ENCODE measurements at places on chromosomes 1 and 21.

- DNase-seq: no peak
Measured at GRCh38 chr1:230249695-230250480, 176.2 kb downstream of the PGBD5 start.

- peak; percentile 59 for DNase-seq
Measured at GRCh38 chr1:46477153-46477929, 12.3 kb upstream of the DMBX1 start.

DNA sequence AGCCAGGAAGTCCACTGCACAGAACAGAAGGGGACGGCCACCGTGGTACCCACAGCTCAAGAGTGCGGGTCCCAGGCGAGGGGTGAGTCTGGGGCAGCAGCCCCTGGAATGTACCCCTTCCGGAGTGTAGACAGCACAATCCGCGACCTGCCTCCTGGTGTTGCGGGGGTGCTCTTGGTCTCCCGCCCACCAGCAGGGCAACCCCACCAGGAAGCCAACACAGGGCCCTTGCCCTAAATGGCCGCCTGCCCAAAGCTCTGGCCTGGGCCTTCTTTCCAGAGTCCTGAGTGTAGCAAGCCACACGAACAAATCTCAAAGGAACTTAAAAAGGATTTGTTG, 1.1 kb upstream of the SLC19A1 start:
- DNase-seq: no peak

GRCh38 chr21:15060543-15061175, 4.1 kb downstream of the NRIP1 start:
- DNase-seq: peak; percentile 61

DNA sequence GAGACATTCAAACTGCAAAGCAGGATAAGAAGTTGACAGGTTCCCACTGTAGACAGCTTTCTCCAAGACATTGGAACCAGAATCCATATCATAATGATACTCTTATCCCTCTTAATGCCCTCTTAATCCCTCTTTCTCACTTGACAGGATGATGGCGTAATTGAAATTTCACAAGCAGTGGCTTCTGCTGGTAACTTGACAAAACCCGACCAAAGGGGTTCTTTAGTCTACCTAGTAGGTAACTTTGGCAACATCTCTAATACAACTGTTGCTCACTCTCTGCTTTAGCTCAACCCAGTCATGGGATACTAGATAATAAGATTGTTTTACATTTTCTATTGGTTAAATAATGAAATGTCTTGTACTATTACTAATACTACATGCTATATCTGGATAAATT, 34.7 kb downstream of the S100A10 start:
- no peak for DNase-seq

- DNase-seq: peak; percentile 61
Measured at GRCh38 chr1:231691618-231692259, 65.1 kb downstream of the DISC1 start.

DNA sequence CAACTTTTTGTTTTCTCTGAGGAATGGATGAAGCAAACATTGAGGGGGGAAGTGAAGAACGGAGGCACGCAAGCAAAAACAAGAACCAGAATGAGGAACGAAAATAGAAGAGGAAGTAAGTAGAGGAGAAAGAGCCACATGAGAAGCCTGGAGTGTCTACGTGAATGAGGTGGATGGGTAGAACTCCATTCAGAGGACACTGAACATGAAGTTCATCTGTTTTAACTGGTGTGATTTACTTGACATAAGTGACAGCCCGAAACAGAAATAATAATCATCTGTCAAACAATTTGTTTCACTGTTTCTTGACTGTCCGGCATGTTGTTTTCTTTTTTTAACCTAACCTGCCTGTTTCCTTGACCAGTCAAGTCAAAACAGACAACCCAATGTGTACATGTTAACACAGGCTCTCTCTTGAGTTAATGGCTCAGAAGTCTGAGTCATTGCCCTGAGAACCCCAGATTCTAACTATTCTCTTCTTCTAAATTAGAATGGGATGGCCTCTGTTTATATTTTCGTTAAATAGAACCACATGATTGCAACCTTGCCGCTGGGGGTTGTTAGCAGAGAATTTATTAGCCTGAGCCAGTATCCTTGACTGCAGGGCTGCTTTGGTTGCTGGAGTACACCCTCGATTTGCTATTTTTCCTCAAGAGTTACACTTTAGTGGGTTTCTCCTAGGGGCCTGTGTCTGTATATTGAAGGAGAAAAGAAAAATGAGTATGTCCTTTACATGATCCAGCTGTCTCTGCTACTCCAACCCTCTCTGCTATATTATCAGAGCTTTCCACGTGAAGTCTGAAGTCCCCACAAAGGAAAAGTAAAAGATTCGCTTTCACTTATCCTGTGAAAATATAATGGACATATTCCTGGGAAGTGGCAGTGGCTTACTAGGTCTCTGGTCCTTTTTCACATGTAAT, 151.7 kb downstream of the ZC3H11B start:
- peak; percentile 3 for DNase-seq

DNA sequence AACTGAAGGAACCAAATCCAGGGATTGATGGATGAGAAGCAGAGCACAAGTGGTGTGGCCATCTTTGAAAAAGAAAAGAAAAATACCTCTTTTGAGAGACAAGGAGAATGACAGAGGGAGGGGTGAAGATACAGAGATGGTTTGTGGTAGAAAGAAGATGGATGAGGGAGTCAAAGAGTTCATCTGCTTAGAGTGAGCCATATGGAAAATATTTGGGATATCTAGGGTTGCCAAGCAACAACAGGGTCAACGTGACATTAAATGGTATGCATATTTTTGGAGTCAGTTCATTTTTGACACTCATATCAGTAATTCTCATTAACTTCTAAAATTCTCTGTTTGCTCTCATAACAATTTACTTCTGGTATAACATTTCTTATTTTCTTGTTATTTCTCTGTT, 50.7 kb downstream of the MACF1 start:
- peak; percentile 40 for DNase-seq

- DNase-seq: no peak
Measured at GRCh38 chr1:25620211-25620610, 3.6 kb downstream of the MAN1C1 start.

DNA sequence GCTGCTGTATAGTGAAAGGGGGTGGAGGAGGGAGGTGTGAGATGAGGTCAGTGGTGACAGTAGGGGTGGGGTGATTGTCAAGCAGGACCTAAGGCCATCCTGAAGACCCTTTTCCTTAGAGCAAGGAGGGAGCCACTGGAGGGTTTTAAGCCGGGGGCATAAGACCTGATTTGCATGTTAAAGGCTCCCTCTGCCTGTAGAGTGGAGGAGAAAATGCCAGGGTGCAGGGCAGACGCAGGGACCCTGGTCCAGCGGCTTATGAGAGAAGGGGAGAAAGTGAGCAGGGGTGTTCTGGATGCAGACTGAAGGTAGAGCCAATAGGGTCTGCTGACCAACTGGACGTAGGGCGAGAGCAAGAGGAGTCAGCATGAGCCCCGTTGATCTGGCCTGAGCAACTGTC, 154.1 kb downstream of the TRABD2B start:
- DNase-seq: no peak

GRCh38 chr1:196063294-196063693, 544.9 kb downstream of the KCNT2 start:
- peak; percentile 35 for DNase-seq

- DNase-seq: peak; percentile 97
Measured at GRCh38 chr1:152167835-152168534, 9.0 kb upstream of the RPTN start.

DNA sequence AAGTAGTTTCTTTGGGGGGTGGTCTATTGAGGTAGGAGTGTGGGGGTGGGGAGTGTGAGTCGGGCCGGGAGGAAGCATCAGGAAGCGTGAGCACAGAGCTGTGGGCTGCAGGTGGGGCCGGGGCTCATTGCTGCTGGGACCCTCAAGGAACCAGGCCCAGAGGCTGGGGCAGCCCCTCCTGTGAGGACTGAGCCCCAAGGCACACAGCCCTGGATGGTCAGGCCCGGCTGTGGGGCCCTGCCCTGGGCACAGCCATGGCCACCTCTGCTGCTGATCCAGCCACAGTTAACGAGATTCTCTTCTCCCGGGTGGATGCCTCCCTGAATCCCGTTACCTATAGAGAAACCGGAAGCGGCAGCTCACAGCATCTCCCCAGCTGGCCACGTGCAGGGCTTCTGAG, 22.9 kb upstream of the SUMO3 start:
- no peak for DNase-seq

DNA sequence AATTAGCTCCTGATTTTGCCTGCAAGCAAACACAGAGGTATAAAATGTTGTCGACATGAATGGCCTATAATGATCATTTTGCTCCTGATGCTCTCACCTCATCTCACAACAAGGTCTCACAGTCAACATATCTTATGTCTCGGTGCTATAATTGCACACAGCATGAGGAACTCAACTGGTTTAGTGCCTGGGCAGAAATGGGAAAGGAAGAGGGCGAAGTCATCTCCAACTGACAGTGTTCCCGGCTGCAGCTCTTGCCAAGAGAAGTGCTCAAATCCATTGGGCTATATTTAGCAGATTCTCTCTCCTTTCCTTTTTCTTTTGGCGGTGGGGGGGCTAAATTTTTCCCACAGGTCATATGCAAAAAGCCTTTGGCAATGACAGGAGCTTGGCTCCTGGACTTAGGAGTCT, 53.0 kb downstream of the SLC45A1 start:
- DNase-seq: no peak

GRCh38 chr1:178867670-178868069, 3.2 kb downstream of the ANGPTL1 start:
- no peak for DNase-seq

DNA sequence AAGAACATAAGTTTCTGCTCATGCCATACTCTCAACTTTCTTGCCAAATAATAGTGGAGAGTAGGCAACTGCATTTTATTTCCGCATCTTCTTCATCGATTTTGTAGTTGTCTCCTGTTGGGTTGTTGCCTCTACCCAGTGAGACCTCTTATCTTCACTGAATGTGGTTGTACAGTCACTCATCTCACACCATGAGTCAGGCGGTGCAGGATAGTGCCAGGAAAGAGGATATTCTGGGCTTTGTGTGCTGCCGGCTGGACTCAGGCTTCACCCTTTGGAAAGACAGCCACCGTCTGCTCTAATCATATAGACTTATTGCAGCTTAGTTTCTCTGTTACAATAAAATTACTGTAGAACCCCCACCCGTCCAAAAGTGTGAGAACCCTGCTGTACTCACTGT, 154.3 kb upstream of the USP24 start:
- DNase-seq: peak; percentile 42

GRCh38 chr1:71083271-71083670, 2.4 kb upstream of the ZRANB2 start:
- DNase-seq: no peak

- peak; percentile 96 for DNase-seq
Measured at GRCh38 chr1:109617291-109617801, 2.1 kb downstream of the GNAT2 start.

DNA sequence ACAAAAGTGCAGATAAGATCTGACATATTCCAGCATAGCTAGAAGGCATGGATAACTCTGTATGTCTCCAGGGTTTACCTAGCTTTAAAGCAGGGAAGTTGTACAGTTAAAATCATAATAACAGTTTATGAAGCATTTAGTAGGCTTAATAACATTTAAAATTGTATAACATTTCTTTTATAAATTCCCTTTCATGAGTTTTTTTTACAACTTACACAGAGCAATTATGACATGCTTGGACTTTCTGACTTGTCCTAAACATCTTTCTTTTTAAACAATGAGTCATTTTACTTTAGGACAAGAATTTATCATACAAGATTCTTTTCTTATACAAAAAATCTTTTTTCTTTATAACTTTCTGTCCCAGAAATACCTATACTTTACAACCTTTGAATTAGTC, 408.5 kb upstream of the NEGR1 start:
- no peak for DNase-seq

GRCh38 chr21:42562816-42563215, 49.2 kb downstream of the SLC37A1 start:
- DNase-seq: no peak

GRCh38 chr1:240663169-240663879, 51.4 kb upstream of the GREM2 start:
- peak; percentile 75 for DNase-seq

DNA sequence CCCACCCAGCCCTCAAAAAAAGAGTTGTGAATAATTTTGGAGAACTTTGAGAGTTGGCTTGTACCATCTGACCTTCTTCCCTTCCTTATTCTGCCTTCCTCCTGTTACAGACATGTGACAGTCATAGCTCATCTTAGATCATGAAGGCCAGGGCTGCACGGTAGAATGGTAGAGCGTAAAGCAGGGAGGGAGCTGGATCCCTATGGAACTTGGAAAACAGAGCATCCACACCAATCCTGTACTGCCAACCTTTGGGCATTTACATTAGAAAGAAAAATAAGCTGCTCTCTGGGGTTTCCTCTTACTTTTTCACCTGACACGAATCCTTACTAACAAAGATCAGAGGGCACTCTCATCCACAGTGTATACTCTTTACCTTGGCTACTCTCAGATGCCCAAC, 121.5 kb downstream of the GPR52 start:
- no peak for DNase-seq

DNA sequence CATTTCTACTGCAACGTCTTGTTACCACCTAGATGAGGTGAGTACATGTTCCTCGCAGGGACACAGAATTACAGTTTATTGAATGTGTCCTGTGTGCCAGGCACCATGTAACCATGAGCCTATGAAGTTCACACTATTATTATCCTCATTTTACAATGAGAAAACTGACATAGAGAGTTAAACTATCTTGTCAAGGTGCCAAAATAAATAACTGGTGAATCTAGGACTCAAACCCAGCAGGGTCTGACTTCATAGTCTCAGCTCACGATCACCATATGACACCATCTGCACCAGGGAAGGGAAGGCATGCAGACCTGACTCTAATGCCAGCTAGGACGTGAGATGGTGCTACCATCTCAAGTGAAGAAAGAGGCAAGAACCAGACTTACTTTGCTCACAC, 2.4 kb downstream of the SELE start:
- no peak for DNase-seq

DNA sequence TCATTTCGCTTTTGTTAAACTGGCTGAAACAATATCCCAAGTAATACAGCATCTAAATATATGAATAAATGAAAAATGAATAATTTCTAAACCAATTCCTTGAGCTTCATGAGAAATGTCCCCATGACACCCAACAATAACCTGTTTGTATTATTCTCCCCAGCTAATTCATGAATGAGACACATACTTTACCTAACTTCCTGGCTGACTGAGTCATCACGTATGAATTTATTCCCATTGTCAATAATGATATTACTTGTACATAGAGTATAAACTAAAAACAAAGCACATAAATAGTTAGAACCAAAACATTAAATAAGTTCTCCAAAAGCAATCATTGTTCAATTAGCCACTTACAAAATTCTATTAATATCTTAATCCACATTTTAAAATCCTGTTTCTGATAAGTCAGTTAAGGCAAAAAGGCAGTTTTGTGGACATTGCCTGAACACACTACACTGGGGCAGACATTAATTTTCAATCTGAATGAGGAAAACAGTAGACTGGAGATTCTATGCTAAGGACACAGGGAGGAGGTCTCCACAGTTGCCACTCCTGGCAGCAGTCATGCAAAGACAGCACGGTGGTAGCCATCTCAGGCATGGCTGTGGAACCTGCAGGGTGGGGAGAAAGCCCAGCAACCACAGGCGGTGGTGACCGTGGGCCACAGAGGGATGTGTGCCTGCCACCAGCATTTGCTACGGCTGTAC, 48.2 kb downstream of the SLC9C2 start:
- DNase-seq: peak; percentile 6

GRCh38 chr1:37177230-37177864, 143.0 kb upstream of the GRIK3 start:
- peak; percentile 35 for DNase-seq

- DNase-seq: no peak
Measured at GRCh38 chr21:39869141-39869818, 2.0 kb downstream of the PCP4 start.

Data from iris pigment epithelial cell (primary cell).